A549 treated with RU486 at 1 μM for 4 hours (cell line): ENCODE measurements at places on chromosomes 6 and 20. TPM values are rescaled to one million over a fixed set of nuclear protein-coding genes. Genes with fewer than 3 reads are reported as not detected.

The NHLRC1 gene
- total RNA-seq, result 1.1 to 2.2 TPM (median 1.7 TPM) in 5 replicates

The PRDM13 gene
- 0.67 to 1.3 TPM (median 1.1 TPM) in 5 replicates for total RNA-seq

The FILIP1 gene
- 0.19 to 0.35 TPM (median 0.29 TPM) in 5 replicates for total RNA-seq

The TUBE1 gene
- 5.6 to 7.2 TPM (median 6.4 TPM) in 5 replicates for total RNA-seq

The GRM1 gene
- total RNA-seq, result 0.05 to 0.08 TPM (median 0.06 TPM) in 4 of 5 replicates, not detected in the other

The TPX2 gene
- 99.8 to 120 TPM (median 109 TPM) in 5 replicates for total RNA-seq

The GLP1R gene
- total RNA-seq, result not detected in 5 replicates

The SAYSD1 gene
- 5.6 to 6.9 TPM (median 6.1 TPM) in 5 replicates for total RNA-seq

The SYTL3 gene
- total RNA-seq, result 0.86 to 1.3 TPM (median 1.2 TPM) in 5 replicates

The PTCRA gene
- total RNA-seq, result not detected in 5 replicates

The FAM83C gene
- total RNA-seq, result 0.05 to 0.13 TPM (median 0.09 TPM) in 4 of 5 replicates, not detected in the other

The KCNK17 gene
- not detected in 5 replicates for total RNA-seq

The FAXC gene
- total RNA-seq, result 5.1 to 7.1 TPM (median 6.7 TPM) in 5 replicates

The GSTA1 gene
- 0.26 TPM in 1 of 5 replicates, not detected in the others for total RNA-seq

The RSPO3 gene
- 86.4 to 127 TPM (median 99.4 TPM) in 5 replicates for total RNA-seq

The RAMACL gene
- 0.09 to 0.18 TPM in 2 of 5 replicates, not detected in the others for total RNA-seq
